COR-L47 (cell line): ENCODE measurements at places on chromosomes 13 and 19.

DNA sequence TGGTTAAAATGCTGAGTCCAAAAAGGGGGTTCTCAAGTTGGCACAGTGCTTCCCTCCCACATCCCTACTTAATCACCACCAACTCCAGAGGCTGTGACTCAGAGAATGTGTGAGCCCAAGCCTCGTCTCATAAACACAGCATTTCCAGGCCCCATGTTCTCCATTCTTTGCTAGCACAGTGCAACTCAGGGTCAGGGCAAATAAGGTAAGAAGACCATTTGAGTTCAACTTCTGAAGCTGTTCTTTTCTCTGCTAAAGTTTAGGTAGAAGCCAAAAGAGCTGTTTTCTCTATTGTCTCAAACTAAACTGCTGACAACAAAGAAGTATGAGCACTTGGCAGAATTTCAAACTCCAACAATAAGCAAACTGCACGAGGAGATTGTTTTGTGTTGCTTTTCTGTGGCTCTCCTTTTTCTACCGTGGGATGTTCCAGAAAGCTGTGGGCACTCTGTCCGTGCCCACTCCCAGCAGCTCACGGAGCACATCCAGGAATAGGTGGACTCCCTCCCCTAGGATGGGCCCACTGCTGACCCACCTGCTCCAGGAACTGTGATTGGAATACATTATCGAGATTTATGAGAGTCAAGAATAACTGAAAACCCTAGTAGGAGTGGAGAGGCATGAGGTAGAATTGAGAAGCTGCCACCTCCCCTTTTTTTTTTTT lies 494.3 kb downstream of the COG6 start:
- no peak for DNase-seq

DNA sequence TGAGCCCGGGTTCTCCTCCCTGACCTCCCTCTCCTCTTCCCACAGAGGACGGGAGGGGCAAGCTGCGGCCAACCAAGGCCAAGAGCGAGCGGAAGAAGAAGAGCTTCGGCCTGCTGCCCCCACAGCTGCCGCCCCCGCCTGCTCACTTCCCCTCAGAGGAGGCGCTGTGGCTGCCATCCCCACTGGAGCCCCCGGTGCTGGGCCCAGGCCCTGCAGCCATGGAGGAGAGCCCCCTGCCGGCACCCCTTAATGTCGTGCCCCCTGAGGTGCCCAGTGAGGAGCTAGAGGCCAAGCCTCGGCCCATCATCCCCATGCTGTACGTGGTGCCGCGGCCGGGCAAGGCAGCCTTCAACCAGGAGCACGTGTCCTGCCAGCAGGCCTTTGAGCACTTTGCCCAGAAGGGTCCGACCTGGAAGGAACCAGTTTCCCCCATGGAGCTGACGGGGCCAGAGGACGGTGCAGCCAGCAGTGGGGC lies 162.2 kb downstream of the KDM4B start:
- no peak for DNase-seq

GRCh38 chr19:51702103-51702824 lies 9.1 kb downstream of the SPACA6 start:
- DNase-seq, result no peak

DNA sequence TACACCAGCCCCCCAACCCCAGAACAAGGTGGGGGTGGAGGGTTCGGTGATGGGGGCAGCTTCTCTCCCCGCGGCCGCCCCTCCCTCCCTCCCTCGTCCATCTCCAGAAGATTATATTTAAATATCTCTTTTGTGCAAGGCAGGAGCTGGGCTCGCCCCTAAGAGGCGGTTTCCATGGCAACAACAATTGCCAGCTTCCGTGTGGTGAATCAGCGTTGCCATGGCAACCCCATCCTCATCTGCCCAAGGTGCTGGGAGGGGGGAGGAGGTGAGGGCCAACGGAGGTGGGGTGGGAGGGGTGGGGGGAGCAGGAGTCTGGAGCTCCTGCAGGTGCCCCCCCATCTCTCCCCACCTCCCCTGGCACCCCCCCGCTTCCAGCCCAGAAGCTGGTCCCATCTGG lies 46.4 kb downstream of the CELF5 start:
- peak; percentile 99 for DNase-seq

DNA sequence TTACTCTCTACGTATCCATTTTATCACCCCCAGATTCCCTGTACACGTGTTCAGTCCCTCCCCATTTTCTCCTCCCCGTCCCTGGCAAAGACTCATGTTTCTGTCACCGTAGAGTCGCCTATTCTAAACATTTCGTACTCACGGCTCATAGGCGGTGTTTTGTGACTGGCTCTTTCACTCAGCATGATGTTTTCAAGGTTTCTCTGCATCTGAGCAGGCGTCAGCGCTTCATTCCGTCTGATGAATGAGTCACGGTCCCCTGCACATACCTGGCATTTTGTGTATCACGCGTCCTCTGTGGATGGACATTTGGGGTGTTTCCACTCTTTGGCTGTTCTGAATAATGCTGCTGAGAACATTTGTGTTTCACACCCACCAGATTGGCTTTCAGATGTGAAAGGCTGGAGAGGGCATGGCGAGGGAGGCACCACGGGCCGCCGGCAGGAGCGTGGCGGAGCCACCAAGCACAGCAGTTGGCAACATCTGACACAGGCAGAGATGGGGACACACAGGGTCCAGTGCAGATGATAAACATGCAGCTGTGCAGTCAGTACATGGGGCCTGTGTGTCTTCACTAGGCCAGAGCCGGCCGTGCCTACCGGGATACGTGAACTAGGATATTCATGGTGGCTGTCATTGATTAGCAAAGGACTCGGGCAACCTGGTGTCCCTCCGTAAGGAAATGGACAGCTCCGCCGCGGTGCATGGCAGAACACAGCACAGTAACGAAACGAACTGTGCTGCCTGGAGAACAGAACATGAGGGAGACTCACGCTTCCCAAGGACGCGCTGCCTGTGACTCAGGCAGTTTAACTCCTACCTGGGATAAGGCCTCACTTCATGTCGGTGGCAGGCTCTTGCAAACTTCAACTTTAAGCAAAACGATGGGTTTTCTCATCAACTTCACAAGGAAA lies 117.2 kb downstream of the ATP11A start:
- no peak for DNase-seq

DNA sequence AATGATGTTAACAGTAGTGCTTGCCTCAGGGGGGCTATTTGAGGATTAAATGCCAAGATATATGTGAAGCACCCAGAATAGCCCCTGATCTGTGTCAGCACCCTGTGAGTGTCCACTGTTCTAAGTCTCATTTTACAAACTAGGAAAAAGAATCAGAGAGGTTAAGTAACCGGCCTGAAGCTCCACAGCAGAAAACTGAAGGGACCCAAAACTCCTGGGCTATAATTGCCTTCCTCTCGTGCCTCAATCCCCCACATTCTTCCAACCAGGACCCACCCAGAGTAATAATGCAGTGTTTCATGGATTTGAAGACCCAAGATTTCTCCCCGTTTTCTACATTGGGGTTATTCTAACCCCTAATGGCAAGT lies 2.3 kb downstream of the PVR start:
- no peak for DNase-seq

- DNase-seq, result no peak
These were observed 65.6 kb downstream of the UFM1 start for GRCh38 chr13:38415233-38415632.

- DNase-seq, result no peak
These were observed 606 bp upstream of the STXBP2 start for GRCh38 chr19:7636317-7636690.

DNA sequence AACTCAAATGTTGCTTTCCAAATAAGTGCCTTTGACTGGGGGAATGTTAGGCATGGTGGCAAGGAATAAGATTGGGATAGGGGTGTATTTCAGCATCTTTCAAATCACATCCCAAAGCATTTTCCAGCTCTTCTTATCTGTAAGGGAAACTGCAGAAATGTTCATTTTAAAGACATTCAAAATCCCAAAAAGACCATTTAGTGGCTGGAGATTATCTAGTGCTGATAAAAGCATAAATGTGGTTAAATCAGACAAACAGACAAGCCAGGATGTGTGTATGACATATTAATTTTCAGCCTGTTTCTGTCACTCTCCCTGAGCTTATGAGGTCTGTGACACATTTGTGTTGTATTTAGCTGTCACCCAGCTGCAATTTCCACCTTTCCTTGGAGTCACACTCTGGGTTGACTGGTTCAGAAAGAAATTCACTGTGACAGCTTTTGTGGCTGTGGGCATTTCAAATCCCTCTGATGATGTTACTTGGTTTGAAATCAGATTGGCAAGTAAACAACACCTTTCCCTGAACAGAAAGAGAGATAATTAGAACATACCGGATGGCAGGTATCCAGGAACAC lies 69.7 kb upstream of the SIAH3 start:
- DNase-seq, result peak; percentile 24
